K562 (cell line): ENCODE measurements at places on chromosomes 2 and 18. TPM values are rescaled to one million over a fixed set of nuclear protein-coding genes. Genes with fewer than 3 reads are reported as not detected.

GRCh38 chr18:7190547-7191156, 40.2 kb upstream of the LRRC30 start:
- DNase-seq = no peak

DNA sequence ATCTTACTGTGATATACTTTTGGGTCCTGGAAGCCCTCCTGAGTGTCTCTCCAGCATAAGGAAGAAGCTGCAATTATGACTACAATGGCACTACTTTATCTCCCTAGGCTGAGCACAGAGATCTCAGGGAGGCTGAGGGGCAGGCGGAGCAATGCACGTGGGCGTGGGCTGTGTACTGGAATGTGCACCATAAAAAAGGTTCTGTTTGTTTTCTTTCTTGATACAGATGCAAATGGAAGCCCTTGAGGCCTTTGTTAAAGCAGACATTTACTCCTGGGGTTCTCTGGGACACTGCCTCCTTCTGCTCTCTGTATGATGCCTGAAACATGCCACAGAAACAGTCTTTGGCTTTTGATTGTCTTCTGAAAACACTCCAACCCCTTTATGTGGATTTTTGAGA, 79.1 kb upstream of the DLX2 start:
- DNase-seq = no peak

DNA sequence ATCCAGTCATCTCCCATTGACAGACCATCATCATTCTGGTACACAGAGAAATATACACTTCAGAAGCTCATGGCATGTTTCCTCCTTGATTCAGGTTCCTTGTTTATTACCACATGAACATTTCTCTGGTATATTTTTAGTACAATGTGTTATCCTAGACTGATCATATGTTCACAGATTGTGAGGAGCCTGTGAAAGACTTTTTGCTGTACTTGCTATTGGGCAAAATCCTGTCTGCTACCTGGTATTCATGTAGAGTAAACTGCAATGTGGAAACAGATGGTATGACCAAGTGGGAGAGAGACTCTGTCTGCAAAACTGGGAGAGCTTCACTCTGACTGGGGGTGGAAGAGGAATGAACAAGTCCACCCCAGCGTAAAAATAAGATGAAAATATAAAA, 657.2 kb downstream of the IRS1 start:
- DNase-seq = no peak

- DNase-seq = no peak
These were observed 29.8 kb upstream of the ZNF385B start for GRCh38 chr2:179891237-179891636.

GRCh38 chr2:202064171-202064880, 8.7 kb upstream of the KIAA2012 start:
- DNase-seq = no peak

DNA sequence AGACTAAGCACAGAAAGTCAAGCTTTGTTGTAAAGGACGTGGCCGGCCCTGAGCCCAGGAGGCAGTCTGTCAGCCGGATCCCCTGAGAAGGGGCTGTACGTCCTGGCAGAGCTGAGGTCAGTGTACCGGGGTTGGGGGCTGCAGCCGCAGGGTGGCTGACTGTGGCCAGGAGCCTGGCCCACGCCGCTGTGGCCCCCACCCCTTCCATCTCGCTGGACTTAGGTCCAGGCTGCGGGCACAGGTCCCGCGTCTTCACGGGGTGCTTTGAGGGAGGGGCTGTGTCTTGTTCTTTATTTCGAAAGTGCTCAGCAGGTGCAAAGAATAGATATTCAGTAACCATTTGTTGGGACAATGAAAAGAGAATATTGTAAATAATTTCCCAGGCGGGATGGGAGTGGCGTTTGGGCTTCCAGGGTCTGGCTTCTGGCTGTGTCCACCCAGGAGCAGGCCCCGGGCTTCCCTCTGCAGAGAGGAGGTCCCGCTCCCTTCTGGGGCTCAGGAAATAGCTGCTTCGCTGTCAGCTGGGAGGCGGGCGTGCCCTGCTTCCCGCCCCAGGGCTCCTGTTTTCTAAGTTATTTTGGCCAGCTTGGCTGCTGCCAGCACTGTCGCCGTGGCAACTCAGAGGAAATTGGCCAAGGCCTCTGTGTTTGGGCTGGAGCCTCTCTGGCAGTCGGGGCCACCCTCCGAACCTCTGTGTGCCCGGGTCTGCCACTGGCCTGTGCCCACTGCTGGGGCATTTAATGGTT, 7.4 kb downstream of the NFATC1 start:
- no peak for DNase-seq

DNA sequence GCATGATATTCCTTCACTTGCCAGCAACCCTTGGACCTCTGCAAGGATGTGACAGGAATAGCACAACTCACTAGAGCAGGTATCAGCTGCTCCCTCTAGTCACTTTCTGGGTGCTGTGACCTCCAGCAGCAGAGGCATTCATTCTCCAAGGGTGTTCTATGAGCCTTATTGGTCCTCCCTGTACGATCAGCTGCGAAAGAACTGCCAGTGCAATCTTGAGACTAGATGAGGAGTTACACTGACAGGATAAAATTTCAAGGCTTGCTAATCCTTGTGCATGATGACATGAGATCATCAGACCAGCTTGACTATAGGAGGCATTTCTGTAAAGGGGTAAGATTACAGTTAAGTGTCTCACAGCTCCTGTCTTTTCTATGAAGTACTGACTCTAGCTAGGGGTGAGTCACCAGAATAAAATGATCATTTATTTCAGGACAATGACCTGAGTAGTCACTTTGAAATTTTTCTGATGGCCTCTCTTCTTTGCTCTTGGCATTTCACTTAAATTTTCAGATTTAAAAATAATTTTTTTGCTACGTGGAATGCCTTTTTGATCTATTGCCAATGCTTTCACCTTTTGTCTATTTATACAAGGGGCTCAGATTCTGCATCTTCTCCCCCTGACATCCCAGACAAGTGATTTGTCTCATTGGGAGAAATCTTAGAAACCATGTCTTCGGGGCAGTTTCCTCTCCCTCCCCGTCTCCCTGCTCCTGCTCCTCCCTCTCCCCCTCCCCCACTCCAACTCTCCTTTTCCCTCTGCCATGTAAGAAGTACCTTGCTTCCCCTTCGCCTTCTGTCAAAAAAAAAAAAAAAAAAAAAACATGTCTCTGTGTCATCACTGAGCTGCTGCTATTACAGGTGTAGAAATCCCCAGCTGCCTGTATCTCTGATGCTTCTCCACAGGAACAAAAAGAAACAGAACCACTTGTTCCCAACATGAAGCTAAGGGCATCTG, 49.2 kb upstream of the FRZB start:
- DNase-seq = no peak

DNA sequence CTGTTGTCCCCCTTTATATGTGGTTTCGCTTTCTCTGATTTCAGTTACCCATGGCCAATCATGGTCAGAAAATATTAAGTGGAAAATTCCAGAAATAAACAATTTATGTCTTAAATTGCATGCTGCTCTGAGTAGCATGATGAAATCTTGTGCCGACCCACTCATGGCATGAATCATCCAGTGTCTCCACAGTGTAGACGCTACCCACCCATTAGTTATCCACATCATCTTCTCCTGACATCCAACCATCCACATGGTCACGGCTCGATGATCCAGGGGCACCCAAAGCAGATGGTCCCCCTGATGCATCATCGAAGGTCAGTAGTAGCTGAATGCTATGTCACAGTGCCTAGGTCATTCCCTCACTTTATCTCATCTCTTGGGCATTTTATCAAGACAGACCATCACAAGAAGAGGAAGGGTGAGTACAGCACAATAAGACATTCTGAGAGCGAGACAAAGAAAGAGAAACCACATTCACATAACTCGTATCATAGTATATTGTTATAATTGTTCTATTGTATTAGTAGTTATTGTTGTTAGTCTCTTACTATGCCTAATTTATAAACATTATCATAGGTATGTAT, 44.1 kb upstream of the ACKR3 start:
- DNase-seq = no peak

DNA sequence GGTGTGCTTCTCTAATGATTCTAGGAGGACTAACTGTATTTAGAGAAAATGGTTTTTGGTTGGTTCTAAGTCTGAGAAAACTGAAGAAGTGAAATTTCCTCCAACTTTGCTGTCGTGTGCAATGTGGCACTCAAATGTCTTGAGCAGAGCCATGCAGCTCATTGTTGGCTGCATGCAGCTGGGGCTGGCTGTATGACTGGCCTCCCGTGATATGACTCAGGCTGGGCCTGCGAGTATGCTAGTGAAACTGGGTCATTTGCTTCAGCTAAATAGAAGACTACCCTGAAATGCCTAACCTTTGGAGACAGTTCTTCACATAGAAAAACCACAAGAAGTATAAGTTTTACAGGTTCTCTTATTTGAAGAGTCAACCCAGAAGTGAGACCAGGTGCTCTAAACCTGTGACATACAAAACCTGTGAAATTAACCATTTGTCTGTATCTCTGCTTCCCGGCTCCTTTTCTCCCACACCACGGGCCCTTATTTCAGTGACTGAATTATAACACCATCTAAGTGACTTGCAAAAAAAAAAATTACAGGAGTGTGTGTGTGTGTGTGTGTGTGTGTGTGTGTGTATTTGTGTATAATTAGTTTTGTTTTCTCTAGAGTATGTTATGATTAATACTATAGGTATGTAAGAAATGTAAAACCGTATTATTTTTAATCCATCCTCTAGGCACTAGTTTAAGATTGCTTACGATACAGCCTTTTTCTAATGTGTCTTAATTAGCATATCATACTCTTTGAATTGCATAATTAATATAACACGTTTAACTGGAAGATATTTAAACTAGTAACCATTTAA, 15.9 kb downstream of the POLI start:
- no peak for DNase-seq

DNA sequence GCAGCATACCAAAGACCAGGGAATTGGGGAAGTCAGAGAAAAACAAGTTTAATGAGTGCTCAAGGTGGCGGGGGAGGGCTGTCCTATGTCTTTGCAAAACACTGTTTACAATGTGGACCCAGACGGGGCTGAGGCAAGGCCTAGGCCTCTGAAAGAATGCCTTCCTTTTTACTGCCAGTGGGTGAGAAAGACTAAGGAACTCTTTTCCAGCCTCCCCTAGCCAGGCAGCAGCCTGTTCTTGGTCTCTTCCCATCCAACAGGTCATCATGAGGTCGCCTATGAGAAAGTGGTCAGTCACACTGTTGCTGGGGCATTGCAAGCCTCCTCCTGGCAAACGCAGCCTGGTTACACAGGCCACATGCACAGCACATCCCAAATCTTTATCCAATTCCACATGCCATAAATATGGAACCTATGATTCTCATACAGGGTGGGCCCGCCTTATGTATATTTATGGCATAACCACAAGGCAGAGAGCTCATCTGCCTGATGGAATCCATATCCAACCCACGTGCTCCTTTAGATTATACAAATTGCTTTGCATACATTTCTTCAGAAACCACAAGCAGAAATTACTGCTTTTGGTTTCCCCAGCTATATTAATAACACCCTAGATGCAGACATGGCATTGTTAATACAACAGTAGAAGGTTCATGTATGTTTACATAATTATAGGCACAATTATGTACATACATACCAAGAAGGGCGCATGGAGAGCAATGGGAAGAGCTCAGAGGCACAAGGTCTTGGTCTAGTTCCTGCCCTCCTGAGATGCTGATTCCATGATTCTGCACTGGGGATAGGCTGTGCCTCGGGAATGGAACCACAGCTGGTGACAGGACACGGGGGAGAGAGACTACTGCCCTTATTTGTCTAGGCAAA, 48.6 kb downstream of the NRP2 start:
- DNase-seq = no peak

- DNase-seq = no peak
These were observed 8.9 kb downstream of the EPC2 start for GRCh38 chr2:148653437-148653836.

DNA sequence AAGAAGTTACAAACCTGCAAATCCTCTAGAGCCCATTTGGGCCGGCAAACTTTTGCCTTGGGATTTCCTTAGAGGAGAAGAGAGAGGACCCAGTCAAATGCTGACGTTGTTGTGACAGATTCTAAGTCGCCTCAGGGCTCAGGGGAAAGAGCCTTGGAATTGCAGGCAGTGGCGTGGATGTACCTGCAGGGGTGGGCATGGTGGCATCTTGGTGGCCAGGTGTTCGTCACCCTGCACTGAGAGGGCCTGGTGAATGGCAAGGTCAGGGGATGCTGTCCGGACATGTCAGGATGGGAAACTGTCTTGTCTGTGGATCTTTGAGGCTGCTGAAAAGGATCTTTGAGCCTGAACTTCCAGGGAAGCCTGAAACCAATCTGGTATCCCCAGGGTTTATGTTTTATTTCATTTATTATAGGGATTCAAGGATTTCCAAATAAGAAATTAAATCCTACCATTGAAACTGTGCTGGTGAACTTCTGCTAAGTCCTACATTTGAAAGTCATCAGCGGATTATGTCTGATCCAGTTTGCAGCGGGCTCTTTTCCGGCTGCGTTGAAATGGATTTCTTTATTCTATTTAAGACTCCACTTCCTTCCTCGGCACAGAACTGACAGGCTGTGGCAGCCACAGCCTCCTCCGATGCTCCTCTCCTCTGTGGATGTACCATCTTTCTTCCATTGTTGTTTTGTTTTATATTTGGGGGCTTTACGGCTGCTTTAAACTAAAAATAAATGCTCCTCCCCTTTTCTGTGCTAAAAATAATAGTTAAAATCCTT, 207.6 kb downstream of the AGAP1 start:
- DNase-seq = no peak

DNA sequence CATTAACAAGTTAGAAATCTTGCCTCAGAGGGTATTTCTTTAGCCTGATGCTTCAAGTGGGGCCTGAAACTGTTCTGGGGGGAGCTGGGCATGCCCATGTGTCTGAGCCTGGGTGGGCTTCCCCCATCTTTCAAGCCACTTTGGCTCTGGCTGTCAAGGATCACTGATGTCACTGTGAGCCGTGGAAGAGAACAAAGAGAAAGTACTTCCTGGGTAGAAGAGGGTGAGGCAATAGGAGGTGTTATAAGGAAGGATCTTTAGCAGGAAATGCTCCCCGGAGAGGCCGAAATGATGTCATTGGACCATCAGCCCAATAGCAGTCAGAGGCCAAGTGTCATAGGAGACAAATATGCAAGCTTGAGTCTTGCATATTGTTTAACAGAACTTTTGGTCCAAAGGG, 228.4 kb upstream of the MEX3C start:
- no peak for DNase-seq

GRCh38 chr2:52264488-52264887, 1232.6 kb upstream of the NRXN1 start:
- DNase-seq = no peak

DNA sequence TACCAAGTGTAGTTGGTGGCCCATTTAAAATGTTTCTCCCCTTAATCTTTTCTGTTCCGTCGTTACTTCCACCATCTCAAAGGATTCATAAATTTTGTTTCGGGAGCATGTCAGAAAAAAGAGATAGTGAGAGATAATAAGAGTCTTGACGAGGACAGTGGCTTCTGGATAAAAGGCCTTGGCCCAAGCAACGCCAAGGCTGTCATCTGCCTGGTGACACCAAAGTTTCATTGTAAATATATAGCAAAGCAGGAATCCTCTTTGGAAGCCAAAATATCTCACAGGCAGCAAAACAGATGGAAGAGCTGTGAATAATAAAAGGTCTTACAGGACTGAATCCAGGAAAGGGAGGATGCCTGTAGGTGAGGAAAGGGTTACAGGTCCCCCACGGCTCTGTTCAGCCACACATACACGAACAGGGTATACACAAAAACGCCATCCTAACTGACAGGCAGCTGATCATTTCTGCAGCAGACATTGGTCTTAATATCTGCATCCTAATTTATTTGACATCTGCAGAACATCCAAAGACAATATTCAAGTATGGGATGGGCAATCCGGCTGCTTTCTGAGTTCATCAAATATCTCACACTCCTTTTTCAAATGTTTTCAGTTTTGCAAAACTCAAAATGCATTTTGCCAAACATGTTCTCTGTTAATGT, 382.8 kb downstream of the OSR1 start:
- no peak for DNase-seq

Gene SERPINB11
- not detected in 2 replicates for total RNA-seq

Gene FAM110C
- 0.04 TPM in 1 of 2 replicates, not detected in the other for total RNA-seq

Gene RNF25
- 19.0 and 20.5 TPM in 2 replicates for total RNA-seq

Gene M1AP
- 0.11 TPM in 1 of 2 replicates, not detected in the other for total RNA-seq

Gene KATNAL2
- 0.40 and 0.91 TPM in 2 replicates for total RNA-seq
